Activated CD8-positive, alpha-beta memory T cell treated with anti-CD3 and anti-CD28 coated beads for 24 hours (primary cell): ENCODE measurements at places on chromosomes 11 and 22.

- no peak for DNase-seq
Measured at GRCh38 chr11:1592628-1593027, 5.5 kb downstream of the KRTAP5-2 start.

GRCh38 chr11:100759856-100760255 lies 72.8 kb downstream of the ARHGAP42 start:
- no peak for DNase-seq

DNA sequence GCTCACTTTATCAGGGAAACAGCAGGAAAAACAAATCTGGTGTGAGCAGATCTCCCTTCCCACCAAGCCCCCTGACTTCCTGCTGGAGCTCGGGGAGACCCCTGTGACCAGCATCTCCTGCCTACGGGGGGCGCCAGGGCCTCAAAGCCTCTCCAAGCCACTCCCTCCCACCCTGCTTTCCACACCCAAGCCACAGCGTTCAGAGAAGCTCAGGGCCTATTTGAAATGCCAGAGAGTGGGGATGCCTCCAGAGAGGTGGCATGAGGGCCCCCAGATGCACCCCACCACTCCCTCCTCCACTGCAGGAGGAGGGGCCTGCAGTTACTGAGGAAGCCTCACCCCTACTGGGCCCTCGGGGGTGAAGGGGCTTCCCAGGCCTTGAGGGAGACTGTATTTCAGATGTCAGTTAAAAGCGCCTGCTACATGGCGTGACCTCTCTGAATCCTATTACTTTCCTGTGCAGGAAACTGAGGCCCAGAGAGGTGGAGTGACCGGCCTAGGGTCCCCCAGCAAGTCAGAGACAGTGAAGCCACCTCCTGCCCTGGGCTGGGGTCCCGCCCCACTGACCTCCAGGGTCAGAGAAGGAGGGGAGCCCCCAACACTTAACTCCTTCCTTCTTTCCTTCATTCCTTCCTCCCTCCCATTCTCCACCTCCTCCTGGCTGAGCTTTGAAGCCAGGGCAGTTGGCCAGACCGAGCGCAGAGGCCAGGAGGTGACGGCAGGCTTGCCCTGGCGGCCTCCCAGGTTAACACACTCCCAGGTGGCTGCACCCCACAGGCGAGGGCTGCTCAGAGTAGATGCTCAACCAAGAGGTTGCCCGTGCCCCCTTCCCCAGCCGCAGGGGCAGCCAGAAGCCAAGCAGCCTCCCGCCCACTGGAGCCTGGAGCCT lies 6.0 kb upstream of the CDKN1C start:
- no peak for DNase-seq

- no peak for DNase-seq
Measured at GRCh38 chr11:45924927-45925326, 2.5 kb downstream of the LARGE2 start.

DNA sequence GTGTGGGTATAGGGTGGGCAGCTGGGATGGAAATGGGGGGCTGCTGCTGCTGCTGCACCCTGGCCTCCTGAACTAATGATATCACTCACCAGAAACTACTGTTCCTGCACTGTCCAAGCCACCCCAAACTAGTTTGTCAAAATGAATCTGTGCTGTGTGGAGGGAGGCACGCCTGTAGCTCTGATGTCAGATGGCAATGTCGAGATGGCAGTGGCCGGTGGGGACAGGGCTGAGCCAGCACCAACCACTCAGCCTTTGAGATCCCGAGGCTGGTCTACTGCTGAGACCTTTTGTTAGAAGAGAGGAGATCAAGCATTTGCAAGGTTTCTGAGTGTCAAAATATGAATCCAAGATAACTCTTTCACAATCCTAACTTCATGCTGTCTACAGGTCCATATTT lies 1.3 kb downstream of the RAG1 start:
- DNase-seq, result no peak

GRCh38 chr22:28174509-28174908 lies 255.5 kb upstream of the PITPNB start:
- DNase-seq, result no peak

DNA sequence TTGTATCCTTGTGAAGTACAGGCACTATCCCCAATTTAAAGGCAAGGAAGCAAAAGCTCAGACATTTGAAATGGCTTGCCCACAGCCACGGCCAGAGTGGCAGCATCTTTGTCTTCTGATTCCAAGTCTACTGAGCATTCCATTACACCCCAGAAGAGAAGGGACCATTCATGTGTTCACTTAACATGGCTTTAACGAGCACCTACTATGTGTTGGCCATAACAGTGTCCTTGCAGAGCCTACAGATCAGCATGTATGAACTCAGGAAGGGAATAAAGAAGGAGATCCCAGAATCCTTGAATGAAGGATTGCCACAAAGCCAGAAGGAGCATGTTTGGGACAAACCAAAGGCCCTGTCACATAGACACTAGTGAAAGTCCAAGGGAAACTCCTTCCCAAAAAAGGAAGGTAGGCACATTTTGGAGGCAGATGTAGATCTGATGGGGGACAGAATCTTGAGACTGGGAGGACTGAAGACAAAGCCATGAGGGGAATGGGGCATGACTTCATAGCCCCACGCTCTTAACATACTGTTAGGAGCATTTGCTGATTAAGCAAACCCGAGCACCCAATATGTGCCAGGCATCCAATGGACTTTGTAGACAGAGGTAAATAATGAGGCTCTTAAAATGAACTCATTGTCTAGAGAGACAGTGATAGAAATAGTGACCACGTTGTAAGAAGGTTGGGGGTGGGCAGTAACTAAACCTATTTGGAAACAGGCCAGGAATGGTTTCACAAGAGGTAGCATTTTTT lies 54.9 kb downstream of the P4HA3 start:
- DNase-seq, result no peak
